ENCODE measurements at places on chromosomes 5 and 9.

- peak; percentile 96 for DNase-seq
Observed at GRCh38 chr5:148986636-148987035, 76.2 kb downstream of the SH3TC2 start.

DNA sequence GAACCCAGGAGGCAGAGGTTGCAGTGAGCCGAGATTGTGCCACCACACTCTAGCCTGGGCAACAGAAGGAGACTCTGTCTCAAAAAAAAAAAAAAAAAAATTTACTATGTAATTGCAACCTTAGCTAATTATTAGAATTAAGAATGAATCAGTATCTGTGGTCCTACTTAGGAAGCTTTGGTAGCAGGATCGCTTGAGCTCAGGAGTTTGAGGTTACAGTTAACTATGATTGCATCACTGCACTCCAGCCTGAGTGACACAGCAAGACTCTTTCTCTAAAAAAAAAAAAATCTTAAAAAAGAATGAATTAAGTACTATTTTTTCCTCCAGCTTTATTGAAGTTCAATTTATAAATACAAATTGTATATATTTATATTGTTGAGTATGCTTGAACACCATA is 16.7 kb downstream of the NDUFAF2 start:
- peak; percentile 68 for DNase-seq

DNA sequence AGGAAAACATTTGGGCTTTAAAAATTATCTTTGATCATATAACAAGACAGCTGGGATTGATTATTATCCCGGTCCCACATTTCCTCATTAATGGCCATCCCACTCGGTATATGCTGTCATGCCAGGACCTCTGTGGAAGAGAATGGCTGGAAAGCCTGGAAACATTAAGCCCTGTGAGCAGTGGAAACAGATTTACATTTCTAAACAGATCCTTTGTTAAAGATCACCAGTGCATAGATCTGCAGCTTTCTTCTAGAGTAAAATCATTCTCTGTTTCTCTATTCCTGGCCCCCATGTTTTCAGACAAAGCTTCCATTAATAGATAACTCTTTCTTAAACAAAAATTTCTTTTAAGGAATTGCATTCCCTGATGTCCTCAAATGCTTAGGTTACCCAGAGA is 152.2 kb downstream of the CAVIN4 start:
- DNase-seq: no peak

DNA sequence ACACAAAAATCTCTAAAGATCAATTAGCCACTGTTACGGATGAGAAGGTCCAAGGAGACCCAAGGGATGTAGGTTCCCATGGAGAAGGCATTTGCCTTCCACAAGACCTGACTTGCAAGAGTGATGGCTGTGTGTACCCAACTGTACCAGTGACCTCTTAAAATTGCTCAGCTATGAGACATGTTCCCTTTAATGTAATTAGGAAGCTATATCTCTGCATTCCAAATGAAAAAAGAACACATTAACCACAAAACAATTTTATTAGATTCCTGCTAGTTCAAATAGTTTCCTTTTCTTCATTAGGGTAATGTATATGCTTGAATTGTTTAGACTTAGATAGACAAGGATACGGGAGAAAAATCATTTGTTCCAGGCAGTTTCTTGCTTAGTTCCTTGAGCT is 3.3 kb downstream of the OR2Y1 start:
- DNase-seq: no peak

DNA sequence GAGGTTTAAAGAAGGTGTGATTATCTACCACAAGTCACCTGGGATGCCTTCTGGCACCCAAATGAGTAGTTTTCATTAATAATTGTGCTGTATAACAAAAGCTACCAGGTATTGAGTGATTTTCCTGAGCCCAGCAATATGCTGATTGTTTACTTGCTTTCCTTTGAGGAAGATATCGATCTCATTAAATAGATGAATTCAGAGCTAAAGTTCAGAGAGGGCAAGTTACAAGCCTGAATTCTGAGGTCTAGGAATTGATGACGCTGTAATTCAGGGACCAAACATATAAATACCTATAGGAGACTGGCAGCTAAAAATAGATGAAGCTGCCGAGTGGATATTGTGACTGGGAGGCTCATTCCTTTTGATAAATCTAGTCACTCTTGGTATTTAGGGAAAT is 1.1 kb downstream of the ERCC6L2 start:
- DNase-seq: no peak

DNA sequence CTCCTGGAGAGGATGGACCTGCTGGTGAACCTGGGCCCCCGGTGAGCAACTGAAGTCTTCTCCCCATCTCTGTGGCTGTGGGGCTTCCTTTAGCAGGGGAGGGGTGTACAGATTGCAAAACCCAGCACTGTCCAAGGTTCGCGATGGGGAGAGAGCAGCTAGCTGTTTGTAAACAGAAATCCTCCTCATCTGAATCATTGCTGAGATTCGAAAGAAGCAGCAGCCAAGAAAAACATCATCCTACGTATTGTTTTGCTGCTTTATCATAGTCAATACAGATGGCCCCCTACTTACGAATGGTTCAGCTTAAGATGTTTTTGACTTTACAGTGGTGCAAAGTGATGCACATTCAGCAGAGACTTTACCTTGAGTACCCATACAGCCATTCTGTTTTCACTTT is 80.0 kb upstream of the TGFBR1 start:
- no peak for DNase-seq

- peak; percentile 31 for DNase-seq
Observed at GRCh38 chr9:137621131-137621757, 2.4 kb downstream of the EHMT1 start.

DNA sequence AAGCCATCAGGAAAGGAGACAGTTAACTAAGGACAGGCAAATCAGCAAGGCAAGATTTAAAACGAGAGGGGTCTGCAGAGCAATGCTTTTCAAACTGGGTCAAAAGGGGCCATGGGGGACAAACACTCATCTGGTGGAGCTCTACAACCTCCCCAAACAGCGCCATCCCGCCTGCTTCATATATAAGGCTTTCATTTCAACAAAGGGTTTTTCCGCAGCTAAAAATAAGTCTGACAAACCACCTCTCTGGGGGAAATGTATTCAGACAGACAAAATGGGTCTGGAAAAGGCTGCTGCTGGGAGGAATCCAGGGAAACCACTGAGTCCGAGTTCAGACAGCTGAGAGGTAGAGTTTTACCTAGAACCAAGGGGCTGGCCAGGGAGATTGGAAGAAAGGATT is 8.3 kb upstream of the SEPTIN8 start:
- DNase-seq: no peak

DNA sequence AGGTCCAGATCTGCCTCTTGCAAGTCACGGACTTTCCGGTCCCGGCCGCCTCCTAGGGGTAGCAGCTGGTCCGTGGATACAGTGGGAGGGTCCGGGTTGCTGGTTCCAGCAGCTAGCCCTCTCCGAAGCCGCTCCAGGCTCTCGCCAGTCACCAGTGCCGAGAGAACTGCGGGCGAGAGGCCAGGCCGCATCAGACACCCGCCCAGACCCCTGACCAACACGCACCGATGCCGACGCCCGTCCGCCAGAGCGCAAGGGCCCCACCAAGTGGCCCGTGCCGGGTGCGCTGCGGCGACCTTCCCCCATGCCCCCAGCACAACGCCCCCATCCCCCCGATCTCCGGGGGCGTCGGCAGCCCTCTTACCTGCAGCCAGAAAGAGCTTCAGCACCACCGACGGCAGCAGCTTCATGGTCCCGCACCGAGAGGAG is 470 bp downstream of the HBEGF start:
- peak; percentile 63 for DNase-seq

GRCh38 chr5:103397739-103398581 is 139.4 kb downstream of the MACIR start:
- no peak for DNase-seq

DNA sequence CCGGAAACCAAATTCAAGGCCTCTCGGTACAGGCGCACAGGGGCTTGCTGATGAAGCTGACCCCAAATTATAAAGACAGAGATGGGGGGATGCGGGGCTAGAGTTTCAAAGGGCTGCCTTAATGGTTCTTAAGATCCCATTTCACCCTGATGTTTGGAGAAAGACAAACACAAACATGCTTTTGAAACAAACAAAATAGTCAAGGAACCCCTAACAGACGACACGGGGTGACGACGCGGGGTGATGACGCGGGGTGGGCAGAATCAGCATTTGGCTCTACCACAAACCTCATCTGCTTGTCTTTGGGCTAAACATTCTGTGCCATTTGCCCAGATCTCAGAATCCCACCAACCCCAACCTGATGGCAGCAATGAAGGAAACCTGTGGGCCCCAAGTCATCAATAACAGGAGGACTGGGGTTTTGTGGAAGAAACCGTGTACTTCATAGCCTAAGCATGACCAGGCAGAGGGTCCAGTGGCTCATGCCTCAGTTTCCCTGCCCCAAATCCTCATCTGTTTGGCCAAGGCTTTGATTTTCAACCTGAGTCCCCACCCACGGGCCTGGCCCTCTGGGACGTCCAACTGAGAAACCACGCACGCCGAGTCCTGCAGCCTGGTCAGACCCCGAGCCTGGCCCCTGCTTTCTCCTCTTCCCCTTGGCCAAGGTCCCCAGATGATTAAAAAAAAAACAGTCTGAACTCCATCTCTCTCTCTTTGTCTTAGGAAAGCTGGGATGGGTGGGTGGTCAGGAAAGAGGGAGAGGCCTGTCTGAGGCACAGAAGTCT is 148.5 kb downstream of the COL23A1 start:
- no peak for DNase-seq

DNA sequence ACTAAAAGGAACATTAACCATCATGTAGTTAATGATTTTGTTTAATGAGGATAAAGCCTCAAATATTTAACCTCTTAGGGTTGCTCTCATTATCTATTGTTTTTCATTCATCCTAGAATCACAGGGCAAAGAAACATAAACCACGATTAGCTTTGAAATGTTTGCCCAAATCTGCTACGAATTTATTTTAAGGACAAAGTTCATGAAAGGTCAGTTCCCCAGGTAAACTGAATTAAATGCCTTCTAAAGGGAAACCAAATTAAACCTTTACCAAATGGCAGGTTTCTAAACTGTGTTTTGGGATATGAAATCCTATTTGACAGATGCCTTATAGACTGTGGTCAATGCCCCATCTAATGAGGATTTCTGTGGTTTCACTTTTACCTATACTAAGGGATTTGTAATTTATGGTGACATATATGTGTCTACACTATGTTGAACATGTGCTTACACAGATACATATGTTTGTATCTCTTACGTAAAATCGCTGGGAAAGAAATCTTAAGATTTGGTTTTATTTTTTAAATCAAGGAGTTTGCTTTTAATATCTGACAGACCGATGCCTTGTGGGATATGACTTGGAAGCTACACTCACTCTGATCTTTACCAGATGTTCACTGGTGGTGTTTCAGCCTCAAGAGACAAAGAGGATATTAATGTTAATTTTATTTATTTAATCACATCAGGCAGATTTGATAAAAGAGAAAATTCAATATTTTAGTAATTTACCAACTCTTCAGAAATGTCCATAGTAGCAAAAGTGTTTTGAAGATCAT is 188.4 kb downstream of the GLIS3 start:
- no peak for DNase-seq

DNA sequence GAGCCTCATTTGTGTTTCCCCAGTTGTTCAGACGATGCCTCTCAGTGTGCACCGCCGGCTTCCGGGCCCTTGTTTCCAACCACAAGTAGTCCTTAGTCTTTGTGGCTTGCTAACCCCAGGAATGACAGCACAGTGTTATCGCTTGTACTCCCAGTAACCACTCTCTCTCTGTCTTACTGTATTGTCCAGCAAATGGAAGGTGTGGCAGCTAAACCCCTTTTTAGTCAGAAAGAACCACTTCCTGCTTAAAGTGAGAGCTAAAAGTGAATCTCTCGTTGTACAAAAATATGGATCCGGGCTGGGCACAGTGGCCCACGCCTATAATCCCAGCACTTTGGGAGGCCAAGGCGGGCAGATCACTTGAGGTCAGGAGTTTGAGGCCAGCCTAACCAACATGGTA is 61.3 kb downstream of the ENC1 start:
- DNase-seq: peak; percentile 33
